ENCODE measurements at places on chromosomes 7 and 10. TPM values are rescaled to one million over a fixed set of nuclear protein-coding genes. Genes with fewer than 3 reads are reported as not detected.

DNA sequence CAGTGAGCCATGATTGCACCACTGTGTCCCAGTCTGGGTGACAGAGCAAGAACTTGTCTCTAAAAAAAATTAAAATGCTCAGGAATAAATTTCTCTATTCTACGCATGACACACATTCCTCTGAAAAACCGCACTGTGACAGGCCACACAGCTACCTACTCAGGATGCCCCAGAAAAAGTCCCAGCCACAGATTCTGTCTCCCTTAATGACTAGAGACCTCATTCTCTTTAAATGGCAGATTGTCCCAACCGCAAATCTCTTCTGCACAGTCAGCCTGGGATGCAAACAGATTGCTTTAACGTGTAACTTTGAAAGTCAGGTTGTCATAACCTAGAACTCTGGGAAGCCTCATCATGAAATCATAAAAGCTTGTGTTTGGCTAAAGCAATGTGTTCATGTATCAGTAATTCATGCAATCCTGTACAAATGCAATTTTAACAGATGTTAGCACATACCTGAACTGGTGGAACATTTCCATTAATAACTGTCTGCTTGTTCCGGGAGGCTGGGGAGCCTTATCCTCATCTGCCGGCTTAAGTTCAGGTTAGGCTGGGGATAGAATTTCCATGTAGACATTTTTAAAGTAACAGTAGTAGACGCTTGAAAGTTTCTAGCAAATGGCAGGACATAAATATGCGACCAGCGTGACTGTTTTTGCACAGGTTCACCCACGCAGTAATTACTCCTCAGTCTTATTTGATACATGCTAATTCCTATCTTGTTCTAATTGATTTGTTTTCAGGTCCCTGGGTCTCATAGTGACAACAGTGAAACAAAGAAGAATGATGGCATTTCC lies 26.2 kb upstream of the MSRB2 start:
- no peak for DNase-seq

The HUS1 gene
- total RNA-seq: 21.1 TPM

DNA sequence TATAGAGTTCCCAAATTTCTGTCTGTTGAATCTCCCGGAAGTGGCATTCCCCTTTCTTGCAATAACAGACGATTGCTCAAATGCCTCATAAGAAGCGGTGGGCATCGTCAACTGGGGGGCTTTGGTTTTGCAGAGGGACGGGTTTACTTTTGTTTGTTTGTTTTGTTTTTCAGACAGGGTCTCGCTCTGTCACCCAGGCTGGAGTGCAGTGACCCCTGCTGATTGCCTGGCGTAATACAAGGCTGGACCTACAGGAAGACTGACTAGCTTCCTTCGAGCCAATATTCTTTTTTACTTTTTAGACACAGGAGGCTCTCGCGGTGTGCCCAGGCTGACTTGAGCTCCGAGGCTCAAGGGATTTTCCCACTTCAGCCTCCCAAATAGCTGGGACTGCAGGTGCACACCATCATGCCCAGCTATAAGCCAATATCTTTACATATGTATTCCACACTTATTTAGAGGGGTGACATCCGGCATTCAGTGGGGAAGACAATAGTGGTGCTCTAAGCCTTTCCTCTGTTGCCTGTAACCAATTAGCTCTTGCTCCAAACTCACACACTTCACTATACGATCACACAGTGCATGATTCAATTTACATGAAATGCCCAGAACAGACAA lies 58.1 kb downstream of the FHIP2A start:
- peak; percentile 49 for DNase-seq

DNA sequence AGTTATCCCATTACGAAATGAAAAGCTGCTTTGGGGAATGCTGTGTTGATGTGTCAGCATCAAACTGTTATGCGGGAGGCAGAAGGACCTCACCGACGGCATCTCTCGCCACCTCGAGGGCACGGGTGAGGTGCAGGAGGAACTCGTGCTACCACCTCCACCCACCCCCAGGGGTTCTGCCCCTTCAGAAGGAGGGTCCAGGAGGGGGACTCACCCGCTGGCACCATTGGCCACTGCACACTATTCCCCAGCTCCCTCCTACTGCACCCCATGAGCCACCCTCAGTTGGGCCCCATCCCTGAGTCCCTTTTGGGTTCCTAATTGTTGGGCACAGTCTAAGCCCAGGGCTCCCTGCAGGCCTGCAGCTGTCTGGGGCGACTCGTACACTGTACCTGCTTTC lies 236.6 kb downstream of the PTPRN2 start:
- no peak for DNase-seq

The PAX4 gene
- not detected for total RNA-seq

The ZNF804B gene
- not detected for total RNA-seq

GRCh38 chr10:76082232-76082631 lies 650.8 kb downstream of the LRMDA start:
- peak; percentile 38 for DNase-seq

The ASCC1 gene
- 25.2 TPM for total RNA-seq

The EFCAB10 gene
- total RNA-seq: not detected

The PAPOLB gene
- not detected for total RNA-seq

GRCh38 chr10:96374985-96375830 lies 16.4 kb upstream of the OPALIN start:
- peak; percentile 93 for DNase-seq

GRCh38 chr7:32219416-32219815 lies 149.2 kb upstream of the PDE1C start:
- DNase-seq: no peak

- DNase-seq: no peak
These were observed 23.2 kb downstream of the PILRA start for GRCh38 chr7:100396421-100396982.

The LRRN3 gene
- 0.43 TPM for total RNA-seq

- DNase-seq: no peak
These were observed 908.3 kb downstream of the KCNMA1 start for GRCh38 chr10:76729346-76729745.

The RBP4 gene
- total RNA-seq: 1.1 TPM

The TWIST1 gene
- 47.8 TPM for total RNA-seq

GRCh38 chr7:16636555-16637101 lies 8.9 kb downstream of the ANKMY2 start:
- peak; percentile 26 for DNase-seq

- DNase-seq: no peak
These were observed 9.5 kb upstream of the SMARCD3 start for GRCh38 chr7:151257990-151258389.

DNA sequence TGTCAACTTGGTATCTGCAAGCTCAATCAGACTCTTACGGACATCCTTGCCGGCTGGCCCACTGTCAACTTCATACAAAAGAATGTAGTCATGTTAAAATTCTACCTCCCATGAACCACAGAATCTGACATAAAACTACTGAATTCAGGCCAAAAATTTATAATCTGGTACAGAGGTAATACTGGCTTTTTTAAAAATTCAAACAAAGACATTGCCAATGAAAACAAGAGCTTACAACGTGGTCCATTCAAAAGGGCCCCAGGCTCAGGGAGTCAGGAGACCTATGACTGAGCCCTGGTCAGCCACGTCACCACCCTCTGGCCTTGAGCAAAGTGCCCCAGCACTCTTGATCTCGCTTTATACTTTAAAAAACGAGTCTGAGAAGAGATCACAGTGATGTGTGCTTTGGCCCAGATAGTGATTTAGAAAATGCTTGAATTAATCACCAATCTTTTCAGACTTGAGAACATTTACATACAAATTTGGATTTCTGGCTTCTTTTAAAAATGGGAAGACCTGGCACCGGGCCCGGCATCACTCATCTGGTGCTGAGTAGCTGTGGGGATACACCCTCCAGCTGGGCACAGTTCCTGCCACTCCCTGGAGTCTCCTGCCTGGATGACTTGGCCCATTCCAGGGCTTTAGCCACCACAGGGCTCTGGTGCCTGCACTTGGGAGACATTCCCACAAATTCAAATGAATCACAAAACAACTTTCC lies 94.1 kb downstream of the PIP4K2A start:
- peak; percentile 98 for DNase-seq

The STN1 gene
- 20.5 TPM for total RNA-seq

DNA sequence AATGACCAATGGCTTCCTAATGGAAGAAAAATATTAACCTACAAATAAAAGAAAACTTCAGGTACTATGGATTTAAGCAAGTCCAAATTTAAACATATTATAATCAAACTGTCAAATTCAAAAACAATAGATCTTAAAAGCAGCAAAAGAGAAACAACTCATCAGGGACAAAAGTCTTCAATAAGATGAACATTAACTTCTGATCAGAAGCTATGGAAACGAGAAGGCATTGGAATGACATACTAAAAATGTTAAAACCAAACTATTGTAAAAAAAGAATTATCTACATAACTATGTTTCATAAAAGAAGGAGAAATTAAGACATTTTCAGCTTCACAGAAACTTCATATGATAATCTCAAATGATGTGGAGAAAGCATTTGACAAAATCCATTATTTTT lies 334.7 kb downstream of the ANKRD7 start:
- no peak for DNase-seq

The PLAU gene
- total RNA-seq: 13.8 TPM

- DNase-seq: peak; percentile 63
These were observed 671 bp upstream of the ATAD1 start for GRCh38 chr10:87818505-87819288.

The OR13A1 gene
- total RNA-seq: not detected

DNA sequence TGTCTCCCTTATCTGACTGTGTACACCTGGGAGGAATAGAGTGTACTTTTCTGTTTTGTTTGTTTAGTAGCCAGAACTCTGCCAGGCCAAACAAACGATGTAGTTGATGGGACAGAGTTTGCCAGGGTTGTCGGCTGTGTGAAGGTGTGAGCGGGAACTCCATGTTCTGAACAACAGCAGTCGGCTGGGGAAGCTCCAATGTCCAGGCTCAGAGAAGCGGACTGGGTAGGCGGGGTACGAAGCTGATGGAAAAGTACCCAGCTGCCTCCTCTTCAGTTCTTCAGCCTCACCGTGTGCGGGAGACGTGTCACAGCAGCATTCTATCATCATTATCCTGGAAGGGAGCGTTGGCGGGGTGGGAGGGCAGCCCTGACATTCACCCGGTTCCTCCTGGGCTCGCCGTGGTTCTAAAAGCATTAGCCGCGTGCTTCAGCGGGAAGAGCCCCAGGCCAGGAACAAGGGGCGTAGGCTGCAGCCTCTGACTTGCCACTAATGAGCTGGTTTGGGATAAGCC lies 52.9 kb downstream of the PFKFB3 start:
- DNase-seq: no peak

DNA sequence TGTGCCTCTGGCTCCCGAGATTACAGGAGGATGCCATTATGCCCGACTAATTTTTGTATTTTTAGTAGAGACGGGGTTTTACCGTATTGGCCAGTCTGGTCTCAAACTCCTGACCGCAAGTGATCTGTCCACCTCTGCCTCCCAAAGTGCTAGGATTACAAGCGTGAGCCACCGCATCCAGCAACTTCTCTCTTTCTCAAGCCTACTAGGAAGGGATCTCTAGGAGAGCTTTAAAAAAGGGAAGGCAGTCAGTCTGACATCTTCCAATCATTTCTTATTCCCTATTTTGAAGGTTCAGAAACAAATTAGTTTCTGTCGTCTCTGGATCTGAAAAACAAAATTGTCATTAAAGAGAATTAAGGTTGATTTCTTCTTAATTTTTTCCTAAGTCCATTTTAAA lies 2.5 kb upstream of the TMEM26 start:
- no peak for DNase-seq
